ENCODE measurements at places on chromosomes 4 and X. TPM values are rescaled to one million over a fixed set of nuclear protein-coding genes. Genes with fewer than 3 reads are reported as not detected.

- H3K27ac ChIP-seq: no peak overlapping the region
- DNase-seq: peak; percentile 72
- H3K4me1 ChIP-seq: no peaks in the 10 kb centered on the region
- no peaks in the 10 kb centered on the region for H3K36me3 ChIP-seq
- no peak overlapping the region for H3K4me3 ChIP-seq
Observed at GRCh38 chr4:121307445-121308327, 73.1 kb downstream of the QRFPR start.

- no peaks in the 10 kb centered on the region for H3K36me3 ChIP-seq
- no peak overlapping the region for H3K27ac ChIP-seq
- H3K27me3 ChIP-seq: no peaks in the 10 kb centered on the region
- H3K4me1 ChIP-seq: no peaks in the 10 kb centered on the region
- H3K4me3 ChIP-seq: no peak overlapping the region
- DNase-seq: no peak
Observed at GRCh38 chrX:10356979-10357378, 200.2 kb downstream of the CLCN4 start.

GRCh38 chr4:120277391-120277790, 210.7 kb upstream of the MAD2L1 start:
- no peak for DNase-seq
- H3K4me1 ChIP-seq: no peaks in the 10 kb centered on the region
- no peak overlapping the region for H3K27ac ChIP-seq
- no peak overlapping the region for H3K4me3 ChIP-seq

DNA sequence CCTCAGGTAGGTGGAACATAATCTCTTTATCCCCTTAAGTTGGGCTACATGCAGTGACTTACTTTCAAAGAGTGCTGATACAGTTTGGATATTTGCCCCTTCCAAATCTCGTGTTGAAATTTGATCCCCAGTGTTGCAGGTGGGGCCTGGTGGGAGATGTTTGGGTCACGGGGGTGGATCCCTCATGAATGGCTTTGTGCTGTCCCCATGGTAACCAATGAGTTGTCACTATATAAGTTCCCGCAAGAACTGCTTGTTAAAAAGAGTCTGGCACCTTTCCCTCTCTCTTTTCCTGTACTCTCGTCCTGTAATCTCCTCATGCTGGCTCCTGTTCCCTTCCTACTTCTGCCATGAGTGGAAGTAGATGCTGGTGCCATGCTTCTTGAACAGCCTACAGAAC, 71.3 kb downstream of the GLRA3 start:
- no peaks in the 10 kb centered on the region for H3K36me3 ChIP-seq
- H3K27ac ChIP-seq: no peak overlapping the region
- no peaks in the 10 kb centered on the region for H3K27me3 ChIP-seq

- no peak for DNase-seq
- H3K4me1 ChIP-seq: no peaks in the 10 kb centered on the region
- H3K36me3 ChIP-seq: no peaks in the 10 kb centered on the region
- H3K27ac ChIP-seq: no peak overlapping the region
- no peaks in the 10 kb centered on the region for H3K27me3 ChIP-seq
- H3K4me3 ChIP-seq: no peak overlapping the region
Observed at GRCh38 chr4:182263562-182263961, 20.4 kb downstream of the TENM3 start.

DNA sequence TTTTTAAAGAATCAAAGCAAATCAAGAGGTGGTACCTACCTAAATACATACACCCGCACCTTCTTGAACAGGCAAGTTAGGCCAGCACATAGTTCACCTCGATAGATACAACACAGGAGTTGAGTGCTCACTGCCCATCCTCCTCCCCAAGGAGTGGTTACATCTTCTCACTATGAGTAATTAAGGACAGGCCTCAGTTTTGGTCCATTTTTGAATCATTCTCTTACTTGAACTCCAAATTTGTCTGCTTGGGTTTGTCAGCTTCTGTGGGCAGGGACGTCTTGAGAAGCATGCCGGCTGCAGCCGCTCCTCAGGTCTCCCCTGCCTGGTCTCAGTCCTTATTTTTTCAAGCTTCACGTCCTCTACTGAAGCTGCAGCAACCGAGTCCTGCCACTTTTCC, 190.6 kb upstream of the RBPJ start:
- no peak overlapping the region for H3K4me3 ChIP-seq
- DNase-seq: no peak
- H3K27me3 ChIP-seq: no peaks in the 10 kb centered on the region
- H3K27ac ChIP-seq: no peak overlapping the region

- no peaks in the 10 kb centered on the region for H3K27me3 ChIP-seq
- no peak overlapping the region for H3K27ac ChIP-seq
- H3K4me3 ChIP-seq: no peak overlapping the region
- H3K4me1 ChIP-seq: no peaks in the 10 kb centered on the region
Observed at GRCh38 chr4:103936653-103937145, 216.9 kb upstream of the TACR3 start.

GRCh38 chr4:61182915-61183314, 17.2 kb upstream of the ADGRL3 start:
- no peaks in the 10 kb centered on the region for H3K36me3 ChIP-seq
- no peaks in the 10 kb centered on the region for H3K27me3 ChIP-seq
- H3K4me3 ChIP-seq: no peak overlapping the region
- no peak for DNase-seq

- DNase-seq: no peak
- no peaks in the 10 kb centered on the region for H3K4me1 ChIP-seq
- no peak overlapping the region for H3K4me3 ChIP-seq
- H3K36me3 ChIP-seq: no peaks in the 10 kb centered on the region
- H3K27me3 ChIP-seq: no peaks in the 10 kb centered on the region
Observed at GRCh38 chr4:99790796-99791617, 25.6 kb upstream of the DAPP1 start.

- no peak overlapping the region for H3K4me3 ChIP-seq
- no peak overlapping the region for H3K27ac ChIP-seq
- H3K27me3 ChIP-seq: no peaks in the 10 kb centered on the region
- no peaks in the 10 kb centered on the region for H3K36me3 ChIP-seq
Observed at GRCh38 chrX:97210501-97210900, 326.8 kb downstream of the RPA4 start.

DNA sequence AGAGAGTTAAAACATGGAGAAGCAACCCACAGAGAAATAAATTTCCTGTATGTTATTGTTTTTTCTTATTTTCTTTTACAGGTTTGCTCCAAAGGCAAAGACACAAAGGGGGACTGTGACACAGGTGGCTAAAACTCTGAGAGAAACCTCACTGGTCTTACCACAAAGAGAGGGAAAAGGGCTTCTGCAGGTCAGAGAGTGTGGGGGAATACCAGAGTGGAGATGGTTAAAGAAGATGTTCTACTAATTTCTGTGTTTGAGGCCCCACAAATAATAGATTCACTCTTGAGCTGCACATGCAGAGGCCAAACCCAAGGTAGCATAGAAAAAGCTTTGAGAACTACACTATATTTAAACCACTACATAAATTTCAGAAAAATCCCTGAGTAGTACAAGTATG, 151.3 kb downstream of the GABRA3 start:
- no peak overlapping the region for H3K4me3 ChIP-seq
- H3K27me3 ChIP-seq: no peaks in the 10 kb centered on the region
- DNase-seq: no peak
- no peaks in the 10 kb centered on the region for H3K4me1 ChIP-seq
- no peaks in the 10 kb centered on the region for H3K36me3 ChIP-seq
- no peak overlapping the region for H3K27ac ChIP-seq

DNA sequence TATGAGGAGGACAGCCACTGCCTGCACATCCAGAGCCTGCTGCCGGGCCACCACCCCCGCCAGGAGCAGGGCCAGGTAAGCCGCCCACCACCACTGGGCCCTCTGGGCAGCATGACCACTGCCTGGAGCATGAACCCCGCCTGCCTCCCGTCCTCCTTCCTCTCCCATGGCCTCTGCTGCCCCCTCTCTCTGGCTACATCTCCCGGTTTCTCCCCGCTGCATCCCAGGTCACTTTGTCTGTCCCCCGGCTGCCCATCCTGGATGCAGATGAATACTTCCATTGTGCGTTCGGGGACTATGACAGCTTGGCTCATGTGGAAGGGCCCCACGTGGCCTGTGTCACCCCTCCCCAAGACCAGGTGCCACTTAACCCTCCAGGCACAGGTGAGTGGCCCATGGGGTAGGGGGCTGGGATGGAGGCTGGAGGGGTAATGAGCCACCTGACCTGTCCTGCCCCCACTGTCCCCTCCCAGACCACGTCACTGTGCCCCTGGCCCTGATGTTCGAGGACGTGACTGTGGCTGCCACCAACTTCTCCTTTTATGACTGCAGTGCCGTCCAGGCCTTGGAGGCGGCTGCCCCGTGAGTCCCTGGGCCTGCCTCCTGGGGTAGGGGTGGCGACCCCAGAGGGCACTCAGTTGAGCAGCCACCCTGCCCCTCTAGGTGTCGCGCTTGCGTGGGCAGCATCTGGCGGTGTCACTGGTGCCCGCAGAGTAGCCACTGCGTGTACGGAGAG, 6.0 kb downstream of the PLXNB3 start:
- H3K36me3 ChIP-seq: no peaks in the 10 kb centered on the region
- no peak overlapping the region for H3K4me3 ChIP-seq
- no peak overlapping the region for H3K27ac ChIP-seq
- peaks cover 5% of the 10 kb centered on the region for H3K4me1 ChIP-seq
- no peaks in the 10 kb centered on the region for H3K27me3 ChIP-seq

DNA sequence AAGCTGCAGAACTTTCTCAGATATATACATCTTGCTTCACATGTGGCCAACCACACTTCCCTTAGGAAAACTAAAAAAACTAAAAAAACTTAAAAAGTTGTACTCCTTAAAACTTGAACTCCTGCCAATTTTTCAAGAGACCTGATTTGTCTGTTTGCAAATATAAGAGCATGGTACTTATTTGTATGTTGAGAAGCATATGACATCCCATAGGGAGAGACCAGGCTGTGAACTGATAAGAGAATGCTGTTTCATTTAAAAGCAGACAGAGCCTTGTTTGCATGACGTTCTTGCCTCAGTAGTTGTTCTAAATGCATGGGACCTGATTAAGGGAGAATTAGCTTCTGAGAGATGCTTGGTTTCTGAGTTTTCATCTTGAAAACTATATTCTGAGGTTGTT, 169.9 kb downstream of the GPC3 start:
- no peak for DNase-seq
- H3K4me3 ChIP-seq: no peak overlapping the region
- H3K27ac ChIP-seq: no peak overlapping the region
- no peaks in the 10 kb centered on the region for H3K36me3 ChIP-seq
- H3K27me3 ChIP-seq: no peaks in the 10 kb centered on the region
- no peaks in the 10 kb centered on the region for H3K4me1 ChIP-seq

DNA sequence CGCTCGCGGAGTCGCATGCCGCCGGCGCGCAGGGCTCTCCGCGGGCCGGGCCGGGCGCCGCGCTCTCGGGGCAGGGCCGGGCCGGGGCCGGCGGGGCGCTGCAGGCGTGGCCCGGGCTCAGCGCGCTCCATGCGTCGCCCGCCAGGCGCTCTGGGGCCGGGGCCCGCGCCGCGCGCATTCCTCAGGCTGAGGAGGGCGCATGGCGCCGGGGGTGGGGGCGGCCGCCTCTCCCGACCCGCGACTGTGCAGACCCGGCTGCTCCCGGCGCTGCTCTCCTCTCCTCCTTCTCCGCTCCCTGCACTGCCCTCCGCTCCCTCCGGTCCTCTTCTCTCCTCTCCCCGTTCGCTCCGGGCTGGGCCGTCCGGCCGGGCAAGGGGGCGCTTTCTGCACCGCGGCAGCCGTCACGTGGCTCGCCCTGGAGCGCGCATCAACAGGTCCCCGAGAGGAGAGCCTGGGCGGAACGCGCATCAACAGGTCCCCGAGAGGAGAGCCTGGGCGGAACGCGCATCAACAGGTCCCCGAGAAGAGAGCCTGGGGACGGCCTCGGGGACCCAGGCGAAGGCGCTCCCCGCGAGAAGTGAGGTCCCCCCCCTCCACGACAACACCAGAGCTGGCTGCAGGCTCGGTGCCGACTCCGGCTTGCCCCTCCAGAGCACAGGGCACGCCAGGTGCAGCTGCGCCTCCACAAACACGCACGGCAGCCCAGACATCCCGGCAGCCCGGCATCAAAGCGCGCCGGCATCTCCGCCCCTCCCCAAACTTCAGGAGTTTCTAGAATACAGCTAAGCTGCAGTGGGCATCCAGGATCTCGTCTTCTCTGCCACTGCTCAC, 12.9 kb downstream of the PPP2R3B start:
- H3K4me1 ChIP-seq: peaks cover 9% of the 10 kb centered on the region
- H3K27ac ChIP-seq: no peak overlapping the region
- H3K4me3 ChIP-seq: peak overlapping the region; percentile 29
- peak; percentile 58 for DNase-seq

GRCh38 chrX:153875391-153876111, 10.4 kb downstream of the L1CAM start:
- DNase-seq: peak; percentile 64
- no peak overlapping the region for H3K4me3 ChIP-seq
- no peak overlapping the region for H3K27ac ChIP-seq
- H3K27me3 ChIP-seq: no peaks in the 10 kb centered on the region
- no peaks in the 10 kb centered on the region for H3K36me3 ChIP-seq

GRCh38 chr4:147823130-147823529, 91.2 kb downstream of the ARHGAP10 start:
- no peaks in the 10 kb centered on the region for H3K27me3 ChIP-seq
- H3K36me3 ChIP-seq: no peaks in the 10 kb centered on the region
- no peak overlapping the region for H3K4me3 ChIP-seq
- no peak for DNase-seq
- H3K4me1 ChIP-seq: peaks cover 16% of the 10 kb centered on the region

GRCh38 chr4:145883101-145883694, 55.4 kb downstream of the ZNF827 start:
- DNase-seq: no peak
- no peak overlapping the region for H3K4me3 ChIP-seq
- H3K36me3 ChIP-seq: no peaks in the 10 kb centered on the region
- no peaks in the 10 kb centered on the region for H3K27me3 ChIP-seq

DNA sequence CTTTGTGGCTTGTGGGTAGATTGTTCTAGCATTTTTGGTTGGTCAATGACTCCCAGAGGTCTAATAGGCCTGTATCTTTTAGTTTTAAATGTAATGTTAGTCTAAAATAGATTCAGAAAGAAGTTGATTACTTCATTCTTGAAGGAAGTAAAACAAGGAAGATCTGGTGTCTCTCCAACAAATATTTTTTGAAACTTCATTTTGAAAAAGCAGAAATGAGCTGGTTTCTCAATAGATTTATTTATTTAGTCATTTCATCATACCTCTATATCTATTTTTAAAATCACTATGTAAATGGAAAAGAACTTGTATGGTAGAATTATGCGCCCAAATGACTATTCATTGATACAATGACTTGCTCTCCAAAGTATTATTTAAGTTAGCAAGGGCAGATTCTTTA, 7.2 kb downstream of the HTR2C start:
- H3K27me3 ChIP-seq: peaks cover 39% of the 10 kb centered on the region
- no peaks in the 10 kb centered on the region for H3K4me1 ChIP-seq
- no peaks in the 10 kb centered on the region for H3K36me3 ChIP-seq
- no peak for DNase-seq
- no peak overlapping the region for H3K27ac ChIP-seq

Gene EDA2R
- total RNA-seq: 6.7 TPM

Gene CYBB
- total RNA-seq: 2.5 TPM

Gene SH3D19
- 61.6 TPM for total RNA-seq

Gene NIPAL1
- total RNA-seq: 14.5 TPM

Gene USP27X
- total RNA-seq: 6.1 TPM

Gene MAGEA4
- total RNA-seq: not detected

Gene CLTRN
- total RNA-seq: 37.4 TPM

Gene SH3BP2
- total RNA-seq: 25.7 TPM
